ENCODE measurements at places on chromosomes 16 and 17. TPM values are rescaled to one million over a fixed set of nuclear protein-coding genes. Genes with fewer than 3 reads are reported as not detected.

The SDR42E2 gene
- total RNA-seq: 1.1 TPM

The TMEM92 gene
- not detected for total RNA-seq

- DNase-seq: no peak
These were observed 236.4 kb downstream of the BCAS3 start for GRCh38 chr17:60914078-60914477.

GRCh38 chr17:4008441-4009185, 44.4 kb upstream of the ATP2A3 start:
- DNase-seq: no peak

The CBX8 gene
- 3.7 TPM for total RNA-seq

The RBFOX1 gene
- total RNA-seq: not detected

GRCh38 chr17:57782062-57782490, 37.0 kb upstream of the CCDC182 start:
- DNase-seq: no peak

The CHTF8 gene
- 26.2 TPM for total RNA-seq

DNA sequence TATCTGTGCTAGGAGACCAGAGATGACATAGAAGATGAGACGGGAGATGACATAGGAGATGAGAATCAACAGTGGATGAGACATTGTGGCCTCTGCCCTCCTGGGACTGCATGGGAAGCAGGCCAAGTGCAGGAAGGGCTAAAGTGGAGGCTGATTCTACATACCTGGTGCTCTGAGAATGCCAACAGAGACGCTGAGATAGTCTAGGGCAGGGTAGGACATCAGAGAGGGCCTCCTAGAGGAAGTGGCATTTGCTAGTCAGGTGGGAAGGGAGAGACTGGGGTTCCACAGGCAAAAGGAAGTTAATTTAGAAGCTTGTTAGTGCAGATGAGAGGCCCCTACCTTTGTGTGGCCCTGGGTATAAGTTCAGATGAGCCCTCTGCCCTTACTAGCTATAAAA, 224.2 kb downstream of the CBLN1 start:
- DNase-seq: no peak

The LPCAT2 gene
- total RNA-seq: not detected

GRCh38 chr16:89020068-89020924, 43.3 kb upstream of the CBFA2T3 start:
- DNase-seq: no peak

The CSF3 gene
- not detected for total RNA-seq

DNA sequence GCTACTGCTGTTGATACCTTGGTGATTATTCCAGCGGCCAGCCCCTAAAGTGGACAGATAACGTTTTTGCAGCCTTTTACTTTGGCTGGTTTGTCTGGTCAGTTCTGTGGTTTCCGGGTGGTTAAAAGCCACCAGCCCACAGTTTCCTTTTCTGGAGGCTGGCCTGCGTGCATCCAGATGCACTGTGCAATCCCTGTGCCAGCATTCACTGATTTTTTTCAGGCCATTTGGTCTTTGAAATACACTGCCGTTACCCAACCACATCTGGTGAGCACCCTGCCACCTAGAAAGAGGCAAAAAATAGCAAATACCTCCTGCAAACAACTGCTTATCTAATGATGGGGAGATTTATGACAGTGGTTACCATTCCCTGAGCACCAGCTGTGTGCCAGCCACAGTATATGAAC, 797 bp downstream of the NUDT7 start:
- no peak for DNase-seq

The CCDC144A gene
- 1.4 TPM for total RNA-seq

DNA sequence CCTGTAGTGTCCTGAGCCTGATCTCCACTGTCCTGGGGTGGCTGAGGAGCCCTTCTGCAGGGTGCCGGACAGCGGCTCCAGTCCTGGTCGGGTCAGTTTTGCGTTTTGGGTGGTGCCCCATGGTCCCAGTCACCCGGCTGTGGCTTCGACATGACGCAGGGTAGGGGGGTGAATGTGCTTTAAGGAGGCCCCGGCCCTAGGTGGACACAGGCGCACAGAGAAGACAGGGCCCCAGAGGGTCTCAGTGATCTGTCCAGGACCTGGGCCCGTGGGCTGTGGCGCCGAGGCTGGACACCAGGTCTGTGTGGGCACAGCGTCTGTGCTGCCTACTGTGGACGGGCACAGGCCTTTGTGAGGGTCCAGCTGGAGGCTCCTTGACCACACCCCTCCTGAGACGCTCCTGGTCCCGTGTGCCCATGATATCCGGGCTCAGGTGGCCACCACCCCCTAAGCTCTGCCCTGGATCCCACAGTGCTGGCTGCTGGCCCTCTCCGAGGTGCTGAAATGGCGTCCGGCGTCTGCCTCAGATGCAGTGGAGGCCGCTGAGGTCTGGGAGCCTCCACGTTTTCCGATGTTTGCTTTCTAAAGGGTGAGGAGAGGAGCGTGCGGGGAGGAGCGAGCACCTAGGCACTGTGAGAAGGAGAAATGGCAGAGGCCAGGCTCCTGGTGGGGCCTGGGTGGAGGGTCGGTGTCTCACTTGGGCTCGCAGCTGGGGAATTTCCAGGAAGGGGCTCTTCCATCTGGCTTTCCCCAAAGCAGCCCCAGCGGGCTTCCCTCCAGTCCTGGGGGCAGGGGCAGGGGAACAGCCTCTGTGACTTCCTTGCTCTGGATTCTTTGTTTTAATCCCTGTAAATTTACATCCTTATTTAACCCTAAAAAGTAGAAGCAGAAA, 56.1 kb upstream of the ACSF3 start:
- no peak for DNase-seq

The LRRC75A gene
- total RNA-seq: 1.7 TPM

- no peak for DNase-seq
These were observed 9.2 kb upstream of the TVP23A start for GRCh38 chr16:10827691-10828341.

The NUDT7 gene
- 1.0 TPM for total RNA-seq

DNA sequence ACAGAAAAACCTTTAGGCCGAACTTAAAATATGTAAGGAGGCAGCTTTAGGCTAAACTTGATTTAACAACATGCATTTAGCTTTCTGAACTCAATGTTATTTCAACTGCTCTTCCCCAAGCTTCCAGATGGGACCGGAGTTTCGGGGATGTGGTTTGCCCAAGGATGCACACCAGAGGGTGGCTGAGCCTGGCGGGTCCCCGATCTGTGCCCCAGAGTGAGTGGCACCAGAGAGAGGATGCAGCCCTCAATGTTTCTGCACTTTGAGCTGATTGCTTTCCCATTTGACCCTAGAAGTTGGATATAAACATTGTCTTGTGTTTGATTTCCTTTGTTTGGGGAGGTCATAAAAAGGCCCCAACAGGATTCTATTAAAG, 348.0 kb upstream of the TNRC6C start:
- DNase-seq: no peak

GRCh38 chr17:64037180-64037579, 16.7 kb upstream of the ICAM2 start:
- no peak for DNase-seq

DNA sequence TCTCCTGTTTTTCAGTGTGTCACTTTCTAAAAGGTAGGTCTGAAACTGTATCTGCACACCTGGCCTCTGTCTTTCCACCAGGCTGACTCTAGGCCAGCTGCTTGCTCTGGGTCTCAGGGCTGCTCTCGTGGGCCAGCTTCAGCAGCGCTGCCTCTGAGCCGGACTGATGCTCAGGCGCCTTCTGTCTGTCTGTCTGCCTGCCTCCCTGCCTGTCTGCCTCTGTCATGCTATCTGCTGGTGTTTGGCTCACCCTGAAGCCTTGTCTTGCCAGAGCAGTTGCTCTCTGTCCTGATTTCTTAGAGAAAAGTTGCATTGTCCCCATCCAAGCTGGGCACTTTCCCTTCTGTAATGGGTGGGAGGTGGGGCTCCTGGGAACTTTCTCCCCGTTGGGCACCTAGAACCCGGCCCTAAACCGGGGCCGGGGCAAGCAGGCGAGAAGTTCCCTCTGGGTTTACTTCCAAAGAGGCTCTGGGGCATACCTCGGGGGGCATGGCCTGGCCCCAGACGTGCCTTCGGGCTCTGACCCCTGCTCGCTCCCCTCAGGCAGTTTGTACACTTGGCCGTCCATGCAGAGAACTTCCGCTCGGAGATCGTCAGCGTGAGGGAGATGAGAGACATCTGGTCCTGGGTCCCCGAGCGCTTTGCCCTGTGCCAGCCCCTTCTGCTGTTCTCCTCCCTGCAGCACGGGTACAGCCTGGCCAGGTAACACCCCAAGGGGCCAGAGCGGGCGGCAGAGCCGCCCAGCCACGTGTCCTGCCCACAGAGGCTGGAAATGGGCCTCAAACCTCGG, 15.9 kb upstream of the ATP6V0C start:
- DNase-seq: no peak

GRCh38 chr16:29975811-29976511, 2.3 kb downstream of the TAOK2 start:
- DNase-seq: no peak

DNA sequence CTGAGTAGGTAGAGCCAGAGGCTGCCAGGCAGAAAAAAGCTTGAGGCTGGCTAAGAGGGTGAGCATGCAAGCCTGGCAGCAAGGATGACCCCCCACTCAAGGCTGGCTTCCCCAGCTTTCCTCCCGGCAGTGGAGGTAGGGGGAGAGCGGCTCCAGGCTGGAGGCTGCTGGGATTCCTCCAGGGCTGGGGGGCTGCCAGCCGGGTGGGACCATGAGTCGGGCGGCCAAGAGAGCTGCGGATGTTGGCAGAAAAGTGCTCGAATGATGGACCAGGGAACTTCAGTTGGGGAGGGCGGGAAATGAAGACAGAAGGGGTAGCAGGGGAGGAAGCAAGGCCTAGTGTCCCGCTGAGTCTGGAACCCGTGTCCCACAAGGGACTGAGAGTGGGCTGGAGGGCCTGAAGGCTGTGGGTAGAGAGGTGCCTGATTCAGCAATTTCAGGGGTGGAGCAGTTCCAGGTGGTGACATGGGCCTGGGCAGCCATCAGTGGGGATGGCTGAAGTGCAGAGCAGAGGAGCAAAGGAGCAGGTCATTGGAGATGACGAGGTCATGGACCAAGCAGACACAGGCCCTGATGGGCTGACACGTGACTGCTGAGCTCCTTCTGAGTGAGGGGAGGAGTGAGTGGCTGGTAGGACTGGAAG, 20.3 kb downstream of the HSD11B2 start:
- DNase-seq: no peak

DNA sequence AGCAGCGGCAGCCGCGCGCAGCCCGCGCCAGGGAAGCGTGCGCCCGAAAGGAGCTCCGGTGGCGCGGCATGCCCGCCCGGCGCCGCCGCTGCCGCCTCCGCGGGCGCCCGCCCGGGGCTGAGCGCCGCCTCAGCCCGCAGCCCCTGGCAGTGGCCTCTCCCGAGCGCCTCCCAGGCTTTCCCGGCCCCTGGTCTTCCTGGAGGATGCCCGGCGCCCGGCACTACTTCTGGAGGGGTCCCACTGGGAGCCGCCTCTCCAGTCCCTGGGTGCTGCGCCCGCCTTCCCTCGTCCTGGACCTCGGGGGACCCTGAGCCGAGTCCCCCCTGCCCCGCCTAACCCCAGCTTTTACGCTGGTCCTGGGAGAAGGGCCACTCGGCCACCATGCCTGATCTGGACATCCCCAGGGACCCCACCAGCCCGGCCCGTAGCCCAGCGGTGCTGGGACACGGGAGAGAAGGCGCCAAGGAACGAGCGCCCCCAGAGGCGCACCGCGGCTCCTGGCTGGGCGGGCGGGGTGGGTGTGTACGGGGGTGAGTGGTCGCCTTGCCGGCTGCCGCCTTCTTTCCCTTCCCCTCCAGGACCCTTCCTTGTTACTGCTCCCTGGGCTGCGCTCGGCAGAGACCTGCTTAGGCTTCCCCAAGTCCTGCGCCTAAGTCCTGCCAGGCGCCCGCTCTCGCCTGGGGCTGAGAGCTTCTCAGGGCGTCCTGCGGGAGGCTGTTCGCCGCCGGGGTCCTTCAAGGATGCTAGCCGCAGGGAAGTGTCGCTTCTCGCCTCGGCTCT, 704 bp downstream of the ASIC2 start:
- no peak for DNase-seq

The STH gene
- not detected for total RNA-seq

DNA sequence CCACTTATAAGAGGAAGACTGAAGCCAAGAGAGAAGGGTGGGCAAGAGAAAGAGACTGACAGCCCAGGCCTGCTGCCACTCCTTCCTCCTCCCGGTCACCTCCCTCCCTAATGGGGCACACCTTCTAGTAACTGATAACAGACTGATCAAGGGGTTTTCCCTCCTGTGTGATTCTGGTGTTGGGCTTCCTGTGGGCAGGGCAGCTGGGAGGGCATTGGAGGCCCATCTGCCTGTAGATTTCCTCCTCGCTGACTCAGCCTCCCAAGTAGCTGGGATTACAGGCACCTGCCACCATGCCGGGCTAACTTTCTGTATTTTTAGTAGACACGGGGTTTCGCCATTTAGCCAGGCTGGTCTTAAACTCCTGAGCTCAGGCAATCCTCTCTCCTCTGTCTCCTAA, 16.2 kb downstream of the CA4 start:
- DNase-seq: no peak

The CCL16 gene
- not detected for total RNA-seq

GRCh38 chr16:80387318-80387921, 153.4 kb upstream of the DYNLRB2 start:
- no peak for DNase-seq

The CA7 gene
- total RNA-seq: not detected

- no peak for DNase-seq
These were observed 105.4 kb downstream of the STX8 start for GRCh38 chr17:9470171-9470570.

GRCh38 chr16:63337264-63337663, 1301.0 kb upstream of the CDH8 start:
- DNase-seq: no peak

The TRIM47 gene
- total RNA-seq: 1.6 TPM

DNA sequence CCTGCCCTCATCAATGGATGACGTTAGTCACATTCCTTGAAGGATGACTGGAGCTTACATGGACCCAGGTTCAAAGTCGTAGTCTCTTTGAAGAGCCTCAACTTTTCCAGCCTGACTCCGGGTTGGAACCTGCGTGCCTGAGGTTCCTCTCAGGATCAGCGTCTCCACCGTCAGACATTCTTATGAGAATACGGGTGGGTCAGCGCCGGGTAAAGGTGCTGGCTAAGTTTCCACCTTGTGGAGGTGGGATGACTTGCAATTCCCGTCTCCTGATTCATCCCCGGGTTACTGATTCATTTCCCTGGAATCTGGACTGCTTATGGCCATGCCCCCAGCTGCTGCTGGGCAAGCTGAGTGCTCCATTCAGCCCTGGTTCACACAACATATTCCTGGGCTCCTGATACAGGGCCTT, 38.9 kb upstream of the CMIP start:
- DNase-seq: no peak

The EIF1 gene
- 3,749 TPM for total RNA-seq

DNA sequence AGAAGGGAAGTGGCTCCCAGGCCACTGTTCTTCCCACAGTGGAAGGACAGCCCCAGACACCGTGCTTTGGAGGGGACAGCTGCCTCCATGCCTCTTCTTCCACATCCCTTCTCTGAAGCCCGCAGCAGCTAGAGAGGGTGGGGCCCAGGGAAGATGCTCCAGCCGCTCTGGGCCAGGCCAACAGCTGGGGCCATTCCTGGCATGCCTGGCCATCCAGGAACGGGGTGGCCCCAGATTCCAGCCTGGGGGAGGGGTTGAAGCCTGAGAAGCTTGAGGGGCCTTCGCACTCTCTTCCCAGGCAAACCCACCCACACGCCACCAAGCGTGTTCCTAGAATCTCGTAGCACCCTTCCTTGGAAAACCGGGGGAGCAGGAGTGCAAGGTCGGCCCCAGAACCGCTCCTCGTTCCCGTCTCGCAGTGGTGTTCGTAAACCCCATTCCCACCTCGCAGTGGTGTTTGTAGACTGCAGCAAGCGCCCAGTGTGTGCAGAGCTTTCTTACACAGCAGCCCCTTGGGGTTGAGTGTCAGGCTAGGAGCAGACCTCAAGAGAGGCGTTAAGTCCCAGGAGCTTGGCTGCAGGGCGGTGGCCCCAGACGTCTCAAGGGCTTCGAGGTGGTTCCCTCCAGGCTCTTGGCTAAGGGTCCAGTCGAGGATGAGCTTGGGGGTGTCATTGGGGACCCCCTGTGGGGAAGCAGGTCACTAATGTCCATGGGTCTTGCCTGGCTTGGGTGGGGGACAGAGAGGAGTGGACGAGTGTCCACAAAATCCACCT, 2.7 kb downstream of the CDH15 start:
- no peak for DNase-seq
